Dermis microvascular lymphatic vessel endothelial cell (primary cell): ENCODE measurements at places on chromosomes 6 and 20. TPM values are rescaled to one million over a fixed set of nuclear protein-coding genes. Genes with fewer than 3 reads are reported as not detected.

Gene MUC21
- total RNA-seq, result not detected in 2 replicates

Gene TRIM15
- total RNA-seq, result not detected in 2 replicates

Gene NT5E
- 43.4 and 123 TPM in 2 replicates for total RNA-seq

Gene TSHZ2
- total RNA-seq, result 0.77 and 2.1 TPM in 2 replicates

Gene DNAAF9
- 10.5 and 13.9 TPM in 2 replicates for total RNA-seq

Gene DDR1
- 4.0 and 10.1 TPM in 2 replicates for total RNA-seq

Gene RMND1
- 19.9 and 21.2 TPM in 2 replicates for total RNA-seq

Gene DEFB129
- not detected in 2 replicates for total RNA-seq

Gene DOK5
- total RNA-seq, result 0.13 TPM in 1 of 2 replicates, not detected in the other

Gene HLA-DRA
- total RNA-seq, result under 0.01 TPM in 1 of 2 replicates, not detected in the other

Gene IMPG1
- not detected in 2 replicates for total RNA-seq

Gene CFAP206
- total RNA-seq, result 0.13 TPM in 2 replicates

Gene PLN
- total RNA-seq, result not detected in 2 replicates

Gene APCDD1L
- not detected in 2 replicates for total RNA-seq

Gene TAF4
- 2.3 and 3.7 TPM in 2 replicates for total RNA-seq

Gene RIPOR2
- total RNA-seq, result 0.13 TPM in 2 replicates

Gene MAP3K4
- total RNA-seq, result 16.8 and 16.9 TPM in 2 replicates

Gene VPS16
- total RNA-seq, result 32.5 and 36.5 TPM in 2 replicates

Gene GSTA3
- total RNA-seq, result not detected in 2 replicates

Gene SFTA2
- total RNA-seq, result not detected in 2 replicates
